ENCODE measurements at places on chromosomes 16 and 17. TPM values are rescaled to one million over a fixed set of nuclear protein-coding genes. Genes with fewer than 3 reads are reported as not detected.

Gene NEUROD2
- not detected for total RNA-seq

Gene RAB11FIP4
- 35.0 TPM for total RNA-seq

Gene CES4A
- 25.9 TPM for total RNA-seq

Gene KIAA0753
- total RNA-seq, result 14.2 TPM

DNA sequence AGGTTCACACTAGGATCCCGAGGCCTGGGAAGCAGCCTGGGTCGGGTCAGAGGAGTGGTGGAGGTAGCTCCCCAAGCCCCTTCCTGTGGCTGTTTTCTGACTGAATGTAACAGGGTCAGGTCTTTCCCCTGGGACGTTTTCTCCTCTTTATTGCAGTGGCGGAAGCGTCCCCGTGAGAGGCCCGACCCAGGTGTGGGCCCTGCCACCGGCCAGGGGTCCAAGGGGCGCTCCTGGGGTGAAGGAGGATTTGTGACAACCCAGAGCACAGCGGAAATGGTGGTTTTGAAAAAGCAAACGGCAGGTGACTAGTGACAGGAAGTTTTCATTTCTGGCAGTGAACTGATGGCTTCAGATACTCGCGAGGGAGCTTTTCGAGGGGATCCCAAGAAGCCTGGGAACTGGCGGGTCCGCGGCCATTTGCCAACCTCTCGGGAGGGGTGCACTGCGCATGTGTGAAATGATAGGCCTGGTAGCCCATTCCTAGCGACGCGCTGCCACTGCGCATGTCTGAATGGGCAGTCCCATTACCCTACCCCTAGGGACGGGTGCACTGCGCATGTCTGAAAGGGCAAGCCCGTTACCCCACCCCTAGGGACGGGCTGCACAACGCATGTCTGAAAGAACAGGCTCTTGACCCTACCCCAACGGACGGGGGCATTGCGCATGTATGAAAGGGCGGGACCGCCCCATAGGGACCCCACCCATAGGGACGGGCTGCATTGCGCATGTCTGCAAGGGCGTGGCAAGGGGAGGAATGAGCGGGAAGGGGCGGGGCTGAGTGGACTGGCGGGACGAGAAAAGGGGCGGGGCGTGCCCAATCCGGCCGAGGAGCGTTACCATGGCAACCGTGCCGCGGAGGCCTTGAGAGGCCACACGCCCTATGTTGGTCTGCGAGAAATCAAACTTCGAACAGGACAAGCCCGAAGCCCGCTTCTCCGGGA, 1747.9 kb downstream of the TP53TG3F start:
- no peak for DNase-seq

DNA sequence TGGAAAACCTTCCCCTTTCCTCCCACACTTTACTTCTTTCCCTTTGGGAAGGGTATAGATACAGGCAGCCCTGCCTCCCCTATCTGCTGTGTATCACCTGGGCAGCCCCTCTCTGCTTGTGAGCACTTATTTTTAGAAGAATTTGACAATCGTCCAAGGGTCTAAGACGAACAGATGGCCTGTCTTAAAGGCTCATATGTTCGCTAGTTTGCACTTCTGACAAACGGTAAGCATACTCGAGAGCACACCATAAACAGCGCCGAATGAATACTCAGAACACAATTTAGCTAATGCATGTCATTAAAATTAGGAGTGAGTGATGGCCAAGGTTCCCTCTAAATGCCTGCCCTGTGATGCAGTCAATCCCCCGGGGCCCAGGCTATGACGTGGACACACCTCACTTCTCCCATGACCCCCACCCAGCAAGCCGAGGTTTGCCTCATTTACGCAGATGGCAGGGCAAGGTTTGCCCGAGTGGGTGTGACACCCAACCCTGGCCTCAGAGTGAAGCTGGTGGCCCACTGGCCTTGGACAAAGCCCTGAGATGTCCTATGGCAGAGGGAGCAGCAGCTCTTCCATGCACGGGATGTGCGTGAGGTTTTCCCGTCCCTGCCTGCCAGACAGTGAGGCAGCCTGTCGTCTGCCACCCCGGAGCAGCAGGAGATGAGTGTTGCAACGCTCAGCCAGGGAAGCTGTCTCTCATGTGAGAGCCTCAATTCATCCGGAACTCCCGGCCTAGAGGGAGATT, 125.2 kb downstream of the C16orf78 start:
- peak; percentile 7 for DNase-seq

- no peak for DNase-seq
Measured at GRCh38 chr17:18980682-18981334, 23.8 kb downstream of the FAM83G start.
